ENCODE measurements at places on chromosomes 4 and X.

- DNase-seq: no peak
Observed at GRCh38 chr4:178306565-178306964, 864.3 kb upstream of the AGA start.

DNA sequence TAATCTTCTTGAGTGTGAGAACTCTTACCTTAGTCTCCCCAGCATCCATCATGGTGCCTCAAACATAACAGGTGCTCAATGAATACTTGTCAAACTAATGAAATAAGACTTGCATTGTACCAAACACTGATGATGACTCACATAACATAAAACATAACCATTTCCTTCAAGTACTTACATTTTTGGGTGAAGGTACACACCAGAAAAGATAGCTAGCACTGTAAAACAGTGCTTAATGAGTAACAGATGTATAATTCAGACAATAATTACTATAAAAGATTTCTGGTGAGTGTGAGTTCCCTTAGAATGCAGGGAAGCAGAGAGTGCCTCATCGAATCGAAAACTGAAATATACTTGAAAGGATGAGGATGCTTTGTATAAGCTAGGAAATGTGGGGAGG, 70.1 kb upstream of the HCCS start:
- no peak for DNase-seq

DNA sequence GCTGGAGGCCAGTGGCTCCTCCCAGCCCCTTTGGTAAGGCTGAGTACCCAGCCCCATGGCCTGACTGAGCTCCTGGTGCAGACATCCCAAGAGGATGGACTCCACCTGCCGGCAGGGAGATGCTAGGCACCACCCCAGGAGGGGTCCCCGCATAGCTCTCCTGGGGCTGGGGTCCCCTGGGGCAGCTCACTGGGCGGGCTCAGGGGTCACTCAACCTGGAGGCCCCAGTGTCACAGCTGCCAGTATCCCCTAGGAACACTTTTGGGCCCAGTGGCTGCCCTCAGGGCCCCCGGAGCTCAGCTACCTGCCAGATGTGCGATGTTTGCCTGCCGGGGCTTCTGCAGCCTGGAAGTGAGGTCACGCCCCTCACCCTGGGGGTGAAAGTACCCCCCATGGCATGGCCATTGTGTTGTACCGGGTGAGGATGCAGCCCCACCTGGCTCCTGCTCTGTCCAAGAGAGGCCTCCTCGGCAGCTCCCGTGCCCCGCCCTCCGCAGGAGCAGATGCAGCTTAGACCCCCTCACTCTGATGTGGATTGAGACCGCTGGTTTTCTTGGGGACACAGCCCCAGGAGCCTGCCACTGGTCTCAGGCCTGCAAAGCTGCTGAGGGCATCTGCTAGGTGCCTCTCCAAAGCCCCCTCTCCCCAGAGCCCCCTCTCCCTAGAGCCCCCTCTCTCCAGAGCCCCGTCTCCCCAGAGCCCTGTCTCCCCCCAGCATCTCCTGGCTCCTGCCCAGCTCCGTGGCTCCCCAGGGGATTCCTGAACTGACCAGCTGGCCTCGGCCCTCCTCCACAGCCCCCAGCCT, 6.7 kb upstream of the HGFAC start:
- DNase-seq: no peak

DNA sequence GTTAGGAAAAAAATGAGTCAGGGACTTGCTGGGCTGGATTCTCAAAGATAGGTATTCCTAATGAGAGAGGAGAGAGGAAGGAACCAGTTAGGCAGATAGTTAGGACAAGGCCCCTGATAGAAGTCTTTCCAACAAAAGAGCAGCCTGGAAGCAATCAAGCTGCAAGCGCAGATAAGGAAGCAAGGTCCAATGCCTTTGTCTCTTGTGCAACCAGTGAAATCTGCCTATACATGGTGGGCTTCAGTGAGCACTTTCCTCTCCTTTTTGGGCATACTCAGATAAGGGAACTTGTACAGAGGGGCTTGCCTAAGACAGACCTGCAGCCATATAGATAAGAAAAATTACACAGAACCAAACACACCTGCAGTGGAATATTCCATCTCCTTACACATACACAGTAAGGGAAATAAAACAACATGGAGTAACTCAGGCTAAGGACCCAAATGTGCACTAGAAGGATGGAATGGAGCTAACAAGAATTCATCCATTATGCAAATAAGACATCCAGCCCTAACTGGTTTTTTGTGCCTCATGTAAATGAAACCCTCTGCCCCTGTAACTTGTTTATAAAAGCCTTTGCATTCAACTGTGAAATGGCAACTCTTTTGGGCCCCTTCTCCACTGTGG, 68.8 kb downstream of the PCDH18 start:
- DNase-seq: no peak

DNA sequence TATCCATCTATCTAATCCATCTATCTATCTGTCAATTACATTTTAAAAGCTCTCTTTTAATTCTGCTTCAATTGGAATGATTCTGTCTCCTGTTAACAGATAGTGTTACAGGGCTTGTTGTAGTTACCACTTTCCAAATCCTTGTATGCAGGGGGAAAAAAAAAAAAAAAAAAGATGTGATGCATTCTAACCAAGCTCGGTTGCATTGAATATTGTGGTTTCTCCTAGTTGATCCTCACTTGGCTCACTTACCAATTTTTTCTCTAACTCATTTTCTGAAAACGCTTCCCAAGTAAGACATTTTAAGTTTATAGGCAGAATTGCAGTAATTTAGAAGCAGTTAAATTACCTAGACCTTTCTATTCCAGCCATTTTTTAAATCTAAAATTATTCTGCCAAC, 327.9 kb upstream of the PITX2 start:
- DNase-seq: no peak

GRCh38 chr4:14743172-14743571, 259.1 kb upstream of the CPEB2 start:
- no peak for DNase-seq

All from stimulated activated CD8-positive, alpha-beta memory T cell treated with anti-CD3 and anti-CD28 coated beads, Interleukin-15, amount 100 ng/mL, for 48 hours (primary cell).